ENCODE measurements at places on chromosomes 7 and 10. TPM values are rescaled to one million over a fixed set of nuclear protein-coding genes. Genes with fewer than 3 reads are reported as not detected.
A peak's percentile ranks its signal among the peaks of the same experiment; 100 is the strongest.

Gene LLCFC1
- total RNA-seq: not detected

Gene ZNF467
- total RNA-seq: 6.5 TPM

Gene AMPH
- total RNA-seq: 9.2 TPM

Gene MMD2
- total RNA-seq: not detected

Gene C7orf33
- total RNA-seq: not detected

Gene PNLIPRP1
- total RNA-seq: not detected

Gene CLDN3
- total RNA-seq: 0.95 TPM

Gene FAM24B
- total RNA-seq: 8.5 TPM

- H3K27me3 ChIP-seq: peaks cover 69% of the 10 kb centered on the region
- no peaks in the 10 kb centered on the region for H3K36me3 ChIP-seq
- DNase-seq: no peak
- no peak overlapping the region for H3K4me3 ChIP-seq
Observed at GRCh38 chr7:129785685-129786514, 166.9 kb downstream of the UBE2H start.

- no peak for DNase-seq
- H3K27me3 ChIP-seq: peaks cover 11% of the 10 kb centered on the region
- no peak overlapping the region for H3K27ac ChIP-seq
- no peaks in the 10 kb centered on the region for H3K4me1 ChIP-seq
Observed at GRCh38 chr7:102303669-102304422, 17.2 kb downstream of the SH2B2 start.

GRCh38 chr7:79494046-79494445 is 40.6 kb upstream of the MAGI2 start:
- H3K27ac ChIP-seq: no peak overlapping the region
- no peaks in the 10 kb centered on the region for H3K36me3 ChIP-seq

DNA sequence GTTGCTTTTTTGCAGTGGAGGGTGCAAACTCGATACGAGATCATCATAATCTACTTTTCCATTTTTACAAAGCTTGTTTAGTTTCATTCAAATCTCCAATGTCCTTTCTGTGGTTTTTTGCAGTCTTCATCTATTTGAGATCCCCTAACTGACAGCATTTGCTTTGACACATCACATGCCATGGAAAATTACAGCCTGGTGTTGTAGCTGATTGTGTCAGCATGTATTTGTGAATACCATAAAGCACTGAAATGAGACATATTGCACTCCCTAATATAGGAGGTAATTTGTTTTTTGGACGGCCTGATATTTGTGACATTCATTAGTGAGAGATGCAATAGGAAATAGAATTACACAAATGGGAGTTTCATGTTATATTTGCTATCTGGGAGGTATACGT is 620.8 kb downstream of the KCNMA1 start:
- H3K27ac ChIP-seq: no peak overlapping the region
- no peak for DNase-seq
- H3K27me3 ChIP-seq: no peaks in the 10 kb centered on the region
- no peaks in the 10 kb centered on the region for H3K4me1 ChIP-seq
- no peak overlapping the region for H3K4me3 ChIP-seq

DNA sequence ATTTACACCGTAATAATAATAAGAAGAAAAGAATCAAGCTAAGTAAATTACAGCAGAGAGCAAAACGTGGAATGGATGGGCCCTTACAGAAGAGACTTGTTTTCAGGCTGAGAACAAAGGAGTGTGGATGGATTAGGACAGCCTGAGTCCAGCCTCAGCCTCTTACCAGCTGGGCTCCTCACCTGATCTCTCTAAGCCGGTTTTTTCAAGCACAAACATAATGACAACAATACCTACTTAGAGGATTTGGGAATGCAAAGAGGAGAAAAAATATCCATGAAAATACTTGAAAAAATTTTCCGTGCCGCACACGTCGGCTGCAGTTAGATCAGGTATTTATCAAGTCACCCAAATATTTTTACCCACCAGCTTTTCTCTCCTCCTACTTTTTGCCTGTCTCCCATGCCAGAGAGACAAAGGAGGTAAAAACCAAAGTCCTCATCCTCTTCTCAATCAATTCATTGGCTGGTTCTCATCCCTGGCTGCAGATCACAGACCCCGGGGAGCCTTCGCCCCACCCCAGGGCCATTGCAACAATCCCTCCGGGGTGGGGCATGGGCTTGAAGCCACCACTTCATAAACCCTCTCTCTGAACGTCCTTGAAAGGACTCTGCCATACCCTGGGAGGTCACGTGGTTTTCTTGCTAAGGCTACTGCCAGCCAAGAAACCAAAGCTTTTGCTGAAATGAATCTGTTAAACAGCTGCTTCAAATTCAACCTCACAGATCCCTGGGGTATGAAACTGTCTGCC is 29.7 kb upstream of the GTF2I start:
- H3K4me1 ChIP-seq: no peaks in the 10 kb centered on the region
- H3K4me3 ChIP-seq: no peak overlapping the region
- DNase-seq: no peak
- H3K27ac ChIP-seq: no peak overlapping the region

- no peaks in the 10 kb centered on the region for H3K36me3 ChIP-seq
- DNase-seq: no peak
- peaks cover 10% of the 10 kb centered on the region for H3K4me1 ChIP-seq
Observed at GRCh38 chr10:71774916-71775702, 1.8 kb upstream of the VSIR start.

DNA sequence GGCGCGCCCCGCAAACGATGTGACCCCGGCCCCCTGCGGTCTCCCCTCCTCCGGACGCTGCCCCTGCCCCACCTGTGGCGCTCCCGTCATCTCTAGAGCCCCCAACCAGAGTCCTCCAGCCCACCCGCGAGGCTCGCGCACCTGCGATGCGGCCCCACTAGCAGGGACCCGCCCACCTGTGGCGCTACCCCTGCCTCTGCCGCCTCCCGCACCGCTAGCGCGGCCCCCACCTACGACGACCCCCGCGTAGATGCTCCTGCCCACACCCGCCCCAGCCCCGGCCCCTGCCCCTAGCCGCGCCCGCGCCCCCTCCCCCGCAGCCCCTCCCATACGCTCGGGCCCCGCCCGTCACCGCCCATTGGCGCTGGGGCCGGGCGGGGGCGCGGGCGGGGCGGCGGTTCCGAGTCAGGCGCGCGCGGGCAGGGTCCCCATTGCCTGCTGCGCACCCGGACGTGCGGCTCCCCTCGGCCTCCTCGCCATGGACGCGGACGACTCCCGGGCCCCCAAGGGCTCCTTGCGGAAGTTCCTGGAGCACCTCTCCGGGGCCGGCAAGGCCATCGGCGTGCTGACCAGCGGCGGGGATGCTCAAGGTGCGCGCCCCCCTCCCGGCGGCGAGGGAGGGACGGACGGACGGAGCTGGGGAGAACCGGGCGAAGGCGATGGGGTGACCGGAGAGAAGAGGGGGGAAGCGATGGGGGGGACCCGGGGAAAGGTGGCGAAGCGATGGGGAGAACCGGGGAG is at the start of gene PFKP:
Gene PFKP, plus strand, starts transcription at position 431 of the 741 bp plus-strand sequence. Its CDS starts 48 bp downstream, at position 479.
- H3K27ac ChIP-seq: peak within 1 kb of the TSS; percentile 73
- DNase-seq: no peak
- H3K27me3 ChIP-seq: no peaks in the 10 kb centered on the region

- no peaks in the 10 kb centered on the region for H3K4me1 ChIP-seq
- H3K36me3 ChIP-seq: peaks cover 5% of the 10 kb centered on the region
- no peak overlapping the region for H3K27ac ChIP-seq
- H3K27me3 ChIP-seq: no peaks in the 10 kb centered on the region
- no peak overlapping the region for H3K4me3 ChIP-seq
Observed at GRCh38 chr10:87068281-87068680, 26.4 kb downstream of the GLUD1 start.

DNA sequence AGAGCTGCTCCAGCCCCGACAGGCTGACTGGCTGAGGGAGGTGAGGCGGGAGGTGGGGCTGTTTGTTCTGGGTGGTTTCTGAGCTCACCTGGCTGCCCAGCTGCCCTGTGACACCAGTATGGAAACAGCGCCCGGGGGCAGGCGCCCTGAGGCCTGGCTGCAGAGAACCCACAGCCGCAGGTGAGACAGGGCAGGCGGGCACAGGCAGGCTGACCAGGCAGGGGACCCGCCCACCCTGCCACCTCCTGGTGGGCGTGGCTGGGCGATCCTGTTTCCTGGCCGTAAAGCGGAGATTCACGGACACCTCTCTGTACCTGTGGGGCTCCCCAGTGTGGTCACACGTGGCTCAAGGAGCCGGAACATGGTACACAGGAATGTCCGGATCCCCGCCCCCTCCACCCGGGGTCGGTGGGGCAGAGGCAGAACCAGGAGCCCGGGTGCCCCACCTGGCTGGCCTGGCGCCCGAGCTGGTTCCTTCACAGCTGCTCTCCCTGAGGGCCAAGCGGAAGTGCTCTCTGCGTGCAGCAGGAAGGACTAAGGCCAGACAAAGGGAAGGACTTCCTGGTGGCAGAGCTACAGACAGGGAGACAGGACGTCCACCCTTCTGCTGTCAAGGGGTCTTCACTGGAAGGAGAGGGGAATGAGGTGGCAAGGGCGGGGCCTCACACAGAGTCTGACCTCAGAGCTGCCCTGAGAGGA is 3.9 kb downstream of the MICALL2 start:
- H3K4me3 ChIP-seq: no peak overlapping the region
- H3K4me1 ChIP-seq: peaks cover 33% of the 10 kb centered on the region
- DNase-seq: no peak
- H3K27ac ChIP-seq: peak overlapping the region; percentile 29
- no peaks in the 10 kb centered on the region for H3K36me3 ChIP-seq

DNA sequence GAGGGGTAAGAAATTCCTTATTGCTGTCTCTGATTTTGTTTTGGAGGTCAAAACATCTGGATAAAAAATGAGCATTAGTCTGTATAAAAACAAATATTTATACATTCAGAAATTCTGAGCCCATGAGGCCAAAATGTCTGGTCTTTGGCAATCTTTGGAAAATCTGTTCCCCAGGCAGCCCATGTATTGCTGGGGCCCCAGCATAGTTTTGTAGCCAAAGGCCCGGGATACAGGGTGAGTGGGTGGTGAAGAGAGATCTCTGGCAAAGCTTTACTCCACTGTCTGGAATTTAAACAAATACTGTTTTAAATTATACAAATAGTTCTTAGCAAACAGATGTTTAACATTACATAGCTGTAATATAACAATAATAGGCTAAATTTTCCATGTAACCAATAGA is 134.7 kb upstream of the GALNT17 start:
- no peak overlapping the region for H3K27ac ChIP-seq
- DNase-seq: no peak
- H3K4me1 ChIP-seq: no peaks in the 10 kb centered on the region
- H3K27me3 ChIP-seq: no peaks in the 10 kb centered on the region
- H3K4me3 ChIP-seq: no peak overlapping the region

- H3K27me3 ChIP-seq: no peaks in the 10 kb centered on the region
- H3K4me1 ChIP-seq: peaks cover 37% of the 10 kb centered on the region
- peak overlapping the region; percentile 58 for H3K27ac ChIP-seq
- no peaks in the 10 kb centered on the region for H3K36me3 ChIP-seq
Observed at GRCh38 chr10:58266003-58266825, 1.5 kb downstream of the IPMK start.

DNA sequence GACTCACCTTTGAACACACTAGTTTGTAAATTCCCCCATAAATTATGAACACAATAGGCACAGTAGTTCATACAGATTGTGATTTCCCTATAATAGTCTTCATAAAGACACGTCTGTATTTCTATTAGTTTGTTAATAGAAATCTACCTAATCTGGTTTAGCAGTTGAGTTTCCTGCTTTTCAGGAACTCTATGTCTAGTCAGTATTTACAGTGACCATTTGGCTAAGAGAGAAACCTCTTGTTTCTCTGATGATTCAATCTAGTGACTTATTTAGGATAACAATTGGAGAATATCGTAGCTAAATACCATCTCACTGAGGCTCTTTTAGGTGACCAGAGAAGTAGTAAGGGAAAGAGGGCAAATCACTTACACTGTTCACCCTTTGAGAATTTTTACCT is 5.9 kb upstream of the HERPUD2 start:
- H3K27me3 ChIP-seq: no peaks in the 10 kb centered on the region
- no peak overlapping the region for H3K4me3 ChIP-seq
- no peak for DNase-seq
- H3K4me1 ChIP-seq: peaks cover 22% of the 10 kb centered on the region
- no peak overlapping the region for H3K27ac ChIP-seq
- H3K36me3 ChIP-seq: no peaks in the 10 kb centered on the region

- H3K36me3 ChIP-seq: peaks cover 2% of the 10 kb centered on the region
- peak; percentile 19 for DNase-seq
- H3K4me1 ChIP-seq: peaks cover 17% of the 10 kb centered on the region
- peak overlapping the region; percentile 25 for H3K27ac ChIP-seq
Observed at GRCh38 chr10:123009105-123009820, 457 bp downstream of the ACADSB start.

DNA sequence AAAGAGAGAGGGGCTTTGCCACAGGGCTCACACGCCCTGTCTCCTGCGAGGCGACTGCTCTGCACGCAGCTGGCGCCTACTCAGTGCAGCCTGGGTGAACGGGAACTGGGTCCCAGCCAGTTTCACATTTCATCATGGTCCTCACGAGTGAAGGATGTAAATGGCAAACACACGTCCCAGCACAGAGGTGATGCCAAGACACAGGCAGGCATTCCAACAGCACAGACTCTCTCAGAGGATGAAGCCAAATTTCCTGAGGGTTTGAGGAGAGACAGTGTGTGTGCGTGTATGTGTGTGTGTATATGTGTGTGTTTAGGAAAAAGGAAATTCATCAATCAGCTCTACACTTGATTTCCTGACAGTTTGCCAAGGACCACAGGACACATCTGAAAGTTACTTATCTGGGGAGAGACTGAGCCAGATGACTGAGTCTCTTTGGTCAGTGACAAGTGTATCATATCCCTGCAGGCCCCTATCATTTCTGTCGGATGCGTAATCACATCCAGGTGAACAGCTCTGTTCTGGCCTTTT is 53.9 kb downstream of the CHST15 start:
- no peak overlapping the region for H3K4me3 ChIP-seq
- no peaks in the 10 kb centered on the region for H3K27me3 ChIP-seq
- no peak overlapping the region for H3K27ac ChIP-seq
- peaks cover 4% of the 10 kb centered on the region for H3K4me1 ChIP-seq
- peaks cover 34% of the 10 kb centered on the region for H3K36me3 ChIP-seq
